ENCODE measurements at places on chromosomes 2 and 18.
A peak's percentile ranks its signal among the peaks of the same experiment; 100 is the strongest.

GRCh38 chr2:133780997-133781513 is 212.8 kb upstream of the NCKAP5 start:
- no peak for DNase-seq
- H3K4me3 ChIP-seq: no peak overlapping the region
- no peaks in the 10 kb centered on the region for H3K36me3 ChIP-seq
- no peaks in the 10 kb centered on the region for H3K4me1 ChIP-seq
- H3K27me3 ChIP-seq: peaks cover 6% of the 10 kb centered on the region

DNA sequence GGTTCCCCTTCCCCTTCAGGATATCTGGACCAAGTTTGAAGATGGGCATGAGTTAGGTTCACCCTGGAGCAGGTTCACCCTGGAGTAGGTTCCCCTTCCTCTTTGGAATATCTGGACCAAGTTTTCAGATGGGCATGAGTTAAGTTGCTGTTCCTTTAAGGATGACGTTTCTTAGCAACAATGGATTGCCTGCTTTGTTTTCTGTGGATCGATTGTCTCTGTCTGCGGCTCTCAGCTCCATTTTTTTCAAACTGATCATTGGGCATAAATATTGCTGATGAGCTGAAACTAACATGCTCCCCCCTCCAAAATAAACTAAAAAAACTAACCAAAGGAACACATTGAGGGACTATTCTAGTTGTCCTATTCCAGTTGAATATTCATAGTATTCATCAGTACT is 149.5 kb downstream of the SPP2 start:
- 0 out of 2 replicates have a peak, but pooled peaks cover 5% of the 10 kb centered on the region for H3K4me1 ChIP-seq
- H3K27ac ChIP-seq: no peak overlapping the region
- H3K27me3 ChIP-seq: no peaks in the 10 kb centered on the region
- no peaks in the 10 kb centered on the region for H3K36me3 ChIP-seq
- H3K4me3 ChIP-seq: no peak overlapping the region

DNA sequence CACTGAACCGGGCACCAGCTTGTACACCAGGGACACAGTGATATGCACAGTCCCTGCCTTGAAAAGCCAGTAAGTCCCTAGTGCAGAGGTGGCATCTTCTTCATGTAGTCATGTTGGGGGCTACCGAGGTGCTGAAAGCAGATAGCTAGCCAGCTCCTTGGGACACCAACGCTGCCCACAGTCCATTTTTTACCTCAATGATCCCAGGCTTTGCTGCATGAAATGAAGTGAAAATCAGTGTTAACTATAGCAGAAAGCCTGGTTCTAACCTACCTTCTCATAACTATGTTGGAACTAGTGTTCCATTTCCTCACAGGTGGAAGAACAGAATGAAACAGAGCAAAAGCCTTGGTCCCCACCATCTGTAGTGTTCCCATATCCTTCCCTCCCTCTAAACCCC is 66.6 kb upstream of the EML6 start:
- H3K27ac ChIP-seq: no peak overlapping the region
- H3K27me3 ChIP-seq: no peaks in the 10 kb centered on the region
- H3K36me3 ChIP-seq: peaks cover 94% of the 10 kb centered on the region
- no peak for DNase-seq
- H3K4me3 ChIP-seq: no peak overlapping the region

DNA sequence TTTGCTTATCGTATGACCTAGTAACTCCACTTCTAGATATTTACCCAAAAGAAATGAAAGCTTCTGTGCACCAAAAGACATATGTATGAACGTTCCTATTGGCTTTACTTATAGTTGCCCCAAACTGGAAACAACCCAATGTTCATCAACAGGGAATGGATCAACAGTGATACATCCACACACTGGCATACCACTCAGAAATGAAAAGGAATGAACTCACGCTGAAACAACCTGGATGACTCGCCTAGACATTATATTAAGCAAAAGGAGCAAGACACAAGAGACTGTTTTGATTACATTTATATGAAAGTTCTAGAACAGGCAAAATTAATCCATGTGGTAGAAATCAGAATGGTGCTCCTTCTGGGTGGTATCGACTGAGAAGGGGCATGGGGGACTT is 18.9 kb downstream of the ADRA2B start:
- no peak overlapping the region for H3K27ac ChIP-seq
- no peaks in the 10 kb centered on the region for H3K27me3 ChIP-seq
- H3K36me3 ChIP-seq: no peaks in the 10 kb centered on the region
- no peak for DNase-seq
- no peak overlapping the region for H3K4me3 ChIP-seq

DNA sequence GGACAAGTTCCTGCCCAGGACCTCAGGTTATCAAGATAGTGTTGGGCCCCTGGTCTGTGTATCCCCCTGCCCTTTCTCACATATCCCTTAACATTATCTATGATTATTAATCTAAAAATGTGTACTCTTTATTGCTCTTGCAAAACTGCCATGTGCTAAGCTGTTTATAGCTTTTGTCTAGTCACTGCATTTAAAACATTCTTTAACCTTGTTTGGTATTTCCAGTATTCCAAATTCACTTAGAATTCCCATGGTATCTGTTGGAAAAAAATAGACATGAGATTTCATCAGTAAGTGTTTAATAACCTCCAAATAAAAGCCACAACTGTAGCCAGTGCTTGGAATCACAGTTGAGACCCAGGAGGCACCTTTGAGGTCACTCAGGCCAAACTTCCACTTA is 16.2 kb upstream of the GLS start:
- no peak overlapping the region for H3K27ac ChIP-seq
- H3K36me3 ChIP-seq: no peaks in the 10 kb centered on the region
- peaks cover 7% of the 10 kb centered on the region for H3K4me1 ChIP-seq
- no peak for DNase-seq
- H3K27me3 ChIP-seq: no peaks in the 10 kb centered on the region

GRCh38 chr18:79590191-79591031 is 89.2 kb upstream of the CTDP1 start:
- H3K27ac ChIP-seq: no peak overlapping the region
- no peak for DNase-seq
- no peaks in the 10 kb centered on the region for H3K36me3 ChIP-seq
- H3K4me1 ChIP-seq: no peaks in the 10 kb centered on the region

- H3K27me3 ChIP-seq: no peaks in the 10 kb centered on the region
- peak overlapping the region; percentile 83 for H3K27ac ChIP-seq
- no peak overlapping the region for H3K4me3 ChIP-seq
- peaks cover 26% of the 10 kb centered on the region for H3K4me1 ChIP-seq
- peak; percentile 71 for DNase-seq
Observed at GRCh38 chr2:113692698-113693428, 63.6 kb downstream of the SLC35F5 start.

DNA sequence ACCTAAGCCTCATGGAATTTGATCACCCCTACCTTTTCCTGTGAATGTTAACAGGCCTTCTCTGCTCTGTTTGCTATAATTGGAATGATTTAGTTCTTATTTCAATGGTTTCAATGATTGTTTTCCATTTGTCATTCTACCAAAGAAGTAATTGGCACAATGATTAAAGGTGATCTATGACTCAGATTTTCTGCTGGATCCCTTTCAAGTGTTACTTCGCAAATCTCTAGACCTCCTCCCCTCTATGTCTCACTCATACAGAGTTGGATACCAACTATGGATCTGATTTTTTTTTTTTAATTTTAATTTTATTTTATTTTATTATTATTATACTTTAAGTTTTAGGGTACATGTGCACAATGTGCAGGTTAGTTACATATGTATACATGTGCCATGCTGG is 29.6 kb upstream of the FAM117B start:
- H3K4me1 ChIP-seq: no peaks in the 10 kb centered on the region
- no peak overlapping the region for H3K27ac ChIP-seq
- DNase-seq: no peak
- H3K36me3 ChIP-seq: no peaks in the 10 kb centered on the region
- H3K27me3 ChIP-seq: no peaks in the 10 kb centered on the region

GRCh38 chr18:12301263-12302005 is 6.6 kb upstream of the TUBB6 start:
- H3K4me1 ChIP-seq: no peaks in the 10 kb centered on the region
- H3K27ac ChIP-seq: no peak overlapping the region
- H3K36me3 ChIP-seq: no peaks in the 10 kb centered on the region
- DNase-seq: no peak

DNA sequence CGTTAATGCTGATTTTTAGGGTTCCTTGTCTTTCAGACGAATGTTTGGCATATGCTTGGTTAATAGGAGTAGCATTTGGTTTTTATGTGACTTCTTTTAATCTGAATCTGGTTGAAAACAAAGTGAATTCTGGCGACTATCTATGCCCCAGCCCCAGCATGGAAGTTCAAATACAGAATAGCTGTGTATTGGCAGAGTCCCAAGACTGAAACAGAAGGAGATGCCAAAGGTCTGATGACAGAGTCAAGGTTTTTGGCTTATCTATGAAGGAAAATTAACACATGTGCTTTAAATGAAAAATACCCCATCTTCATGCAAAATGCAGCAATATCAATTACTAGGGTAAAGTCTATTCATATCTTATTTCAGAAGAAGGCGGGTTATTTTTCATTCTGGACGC is 734.8 kb upstream of the NXPH2 start:
- DNase-seq: no peak
- no peak overlapping the region for H3K27ac ChIP-seq
- H3K27me3 ChIP-seq: no peaks in the 10 kb centered on the region
- H3K4me1 ChIP-seq: no peaks in the 10 kb centered on the region
- H3K36me3 ChIP-seq: no peaks in the 10 kb centered on the region
- H3K4me3 ChIP-seq: no peak overlapping the region

- no peaks in the 10 kb centered on the region for H3K4me1 ChIP-seq
- H3K27me3 ChIP-seq: no peaks in the 10 kb centered on the region
- no peaks in the 10 kb centered on the region for H3K36me3 ChIP-seq
- H3K4me3 ChIP-seq: no peak overlapping the region
- no peak overlapping the region for H3K27ac ChIP-seq
Observed at GRCh38 chr2:147715807-147716206, 129.0 kb upstream of the ACVR2A start.

DNA sequence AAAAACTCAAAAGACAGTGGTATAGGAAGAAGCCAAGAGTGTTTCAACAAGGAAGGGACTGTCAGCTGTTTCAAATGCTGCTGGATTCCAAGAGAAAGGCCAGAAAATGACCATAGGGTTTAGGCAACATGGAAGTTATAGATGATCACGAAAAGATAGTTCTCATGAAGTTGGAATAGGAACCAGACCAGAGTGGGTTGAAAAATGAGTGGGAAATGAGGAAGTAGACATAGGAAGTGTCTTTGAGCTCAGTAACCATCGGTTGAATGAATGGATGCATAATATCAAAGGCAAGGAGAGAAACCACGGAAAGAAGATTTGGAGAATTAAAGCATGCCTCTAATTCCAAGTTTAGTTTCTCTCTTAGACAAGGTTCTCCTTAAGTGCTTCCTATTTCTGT is 1.3 kb downstream of the NCAPH start:
- DNase-seq: no peak
- H3K4me1 ChIP-seq: peaks cover 50% of the 10 kb centered on the region
- H3K27me3 ChIP-seq: no peaks in the 10 kb centered on the region

- no peaks in the 10 kb centered on the region for H3K36me3 ChIP-seq
- no peak overlapping the region for H3K4me3 ChIP-seq
- no peak for DNase-seq
- H3K4me1 ChIP-seq: no peaks in the 10 kb centered on the region
- H3K27ac ChIP-seq: no peak overlapping the region
- H3K27me3 ChIP-seq: no peaks in the 10 kb centered on the region
Observed at GRCh38 chr2:3170792-3171455, 206.7 kb downstream of the EIPR1 start.

GRCh38 chr2:39379643-39380524 is 57.2 kb downstream of the MAP4K3 start:
- H3K4me1 ChIP-seq: no peaks in the 10 kb centered on the region
- no peaks in the 10 kb centered on the region for H3K27me3 ChIP-seq
- H3K36me3 ChIP-seq: peaks cover 12% of the 10 kb centered on the region
- no peak for DNase-seq
- no peak overlapping the region for H3K27ac ChIP-seq

GRCh38 chr2:166972418-166972817 is 84.1 kb downstream of the XIRP2 start:
- no peak overlapping the region for H3K27ac ChIP-seq
- DNase-seq: no peak
- no peaks in the 10 kb centered on the region for H3K36me3 ChIP-seq
- H3K27me3 ChIP-seq: no peaks in the 10 kb centered on the region
- H3K4me1 ChIP-seq: no peaks in the 10 kb centered on the region

- H3K4me3 ChIP-seq: no peak overlapping the region
- no peaks in the 10 kb centered on the region for H3K4me1 ChIP-seq
- no peaks in the 10 kb centered on the region for H3K36me3 ChIP-seq
- no peaks in the 10 kb centered on the region for H3K27me3 ChIP-seq
Observed at GRCh38 chr2:212618636-212619035, 80.0 kb upstream of the ERBB4 start.

DNA sequence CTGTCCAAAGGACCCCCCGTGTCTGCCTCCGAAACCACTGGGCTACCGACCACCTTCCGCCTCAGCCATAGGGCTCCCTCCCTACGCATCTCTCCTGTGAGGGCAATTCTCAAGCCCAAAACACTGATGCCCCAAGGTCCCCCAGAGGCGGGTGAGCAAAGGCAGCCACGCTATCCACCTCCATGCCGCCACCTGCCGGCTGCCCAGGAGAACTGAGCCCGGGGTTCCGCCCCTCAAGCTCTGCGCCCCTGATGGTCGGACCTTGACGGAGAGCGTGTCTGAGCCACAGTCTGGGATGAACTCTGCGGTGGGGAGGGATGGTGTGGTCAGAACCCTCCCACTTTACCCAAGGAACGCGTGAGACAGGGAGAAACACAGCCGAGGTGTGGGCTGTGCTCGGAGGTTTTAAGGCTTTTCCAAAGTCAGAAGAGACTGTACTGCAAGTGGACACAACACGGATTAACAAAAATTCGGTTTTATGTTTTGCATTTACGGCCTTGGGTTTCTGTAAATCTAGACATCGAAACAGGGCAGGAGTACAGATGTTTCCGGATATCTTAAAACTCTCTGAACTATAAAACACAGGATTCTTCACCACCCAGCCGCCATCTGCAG is 114.1 kb downstream of the ZNF516 start:
- H3K27me3 ChIP-seq: no peaks in the 10 kb centered on the region
- peak; percentile 59 for DNase-seq
- H3K36me3 ChIP-seq: no peaks in the 10 kb centered on the region
- peaks cover 86% of the 10 kb centered on the region for H3K4me1 ChIP-seq

DNA sequence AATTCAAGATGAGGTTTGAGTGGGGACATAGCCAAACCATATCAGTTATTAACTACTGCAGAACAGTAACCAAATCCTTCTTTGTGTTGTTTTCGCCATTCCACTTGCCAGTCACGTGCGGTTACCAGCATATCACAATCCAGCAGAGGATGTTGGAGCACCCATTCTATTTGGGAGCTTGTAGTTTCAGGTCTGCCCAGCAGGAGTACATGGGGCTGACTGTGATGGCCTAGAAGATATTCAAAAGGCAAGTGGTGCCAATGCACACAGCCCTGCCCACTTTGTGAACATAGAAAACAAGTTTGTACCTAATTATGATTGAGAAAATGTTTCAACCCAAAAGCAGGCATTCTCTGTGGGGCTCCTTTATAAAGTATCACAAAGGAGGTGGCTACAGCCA is 57.0 kb downstream of the ZNF519 start:
- no peaks in the 10 kb centered on the region for H3K27me3 ChIP-seq
- H3K4me3 ChIP-seq: no peak overlapping the region
- H3K27ac ChIP-seq: no peak overlapping the region
- H3K4me1 ChIP-seq: no peaks in the 10 kb centered on the region

GRCh38 chr18:54233228-54233625 is 8.8 kb upstream of the MBD2 start:
- H3K27me3 ChIP-seq: peaks cover 10% of the 10 kb centered on the region
- DNase-seq: no peak
- no peaks in the 10 kb centered on the region for H3K36me3 ChIP-seq
- H3K4me1 ChIP-seq: no peaks in the 10 kb centered on the region
- H3K27ac ChIP-seq: no peak overlapping the region

Data from DND-41 (cell line).